ENCODE measurements at places on chromosomes 11 and 22.

- DNase-seq = no peak
Measured at GRCh38 chr11:102361086-102362031, 14.3 kb downstream of the BIRC2 start.

- DNase-seq = no peak
Measured at GRCh38 chr11:64721359-64721699, 1.7 kb downstream of the NRXN2 start.

GRCh38 chr22:24185001-24185500 lies 3.8 kb downstream of the SUSD2 start:
- DNase-seq = no peak

- no peak for DNase-seq
Measured at GRCh38 chr11:77384571-77384970, 83.1 kb upstream of the GDPD4 start.

DNA sequence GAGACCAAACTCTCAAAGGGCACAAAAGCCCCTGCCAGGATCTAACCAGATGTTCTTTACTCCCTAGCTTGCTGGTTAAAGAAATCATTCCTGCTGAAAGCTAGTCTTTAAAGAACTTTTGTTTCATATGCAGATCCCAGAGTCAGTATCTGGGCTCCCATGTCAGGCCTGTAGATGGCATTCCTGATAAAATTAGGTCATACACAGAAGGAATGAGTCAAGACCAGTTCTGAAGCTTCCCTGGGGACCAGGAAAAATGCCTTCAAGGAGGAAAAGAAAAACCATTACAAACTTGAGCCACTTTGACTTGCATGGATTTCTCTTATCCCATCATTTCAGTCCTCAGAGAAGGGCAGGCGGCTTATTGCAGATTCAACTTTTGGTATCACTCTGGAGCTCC lies 5.9 kb downstream of the DBX1 start:
- DNase-seq = no peak

GRCh38 chr11:43746670-43747069 lies 66.1 kb downstream of the HSD17B12 start:
- DNase-seq = no peak

DNA sequence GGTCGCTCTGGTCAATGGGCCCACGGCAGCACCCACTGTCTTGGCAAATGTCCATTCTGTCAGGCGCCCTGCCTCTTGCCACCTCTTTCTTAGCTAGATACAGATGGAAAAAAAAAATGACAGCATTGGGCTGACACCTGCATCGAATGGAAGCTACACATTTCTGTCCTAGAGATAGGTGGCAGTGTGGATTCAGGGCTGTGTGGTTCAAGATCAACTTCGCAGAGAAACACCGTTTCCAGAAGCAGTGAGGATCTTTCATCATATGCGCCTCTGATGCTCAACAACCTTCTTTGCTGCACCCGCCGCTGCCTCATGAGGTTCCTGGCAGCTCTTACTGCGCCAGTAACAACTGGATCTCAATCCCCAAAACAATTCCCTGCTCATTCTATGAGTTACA lies 236.3 kb downstream of the KIRREL3 start:
- DNase-seq = no peak

GRCh38 chr11:3189886-3190583 lies 24.9 kb upstream of the OSBPL5 start:
- DNase-seq = no peak

DNA sequence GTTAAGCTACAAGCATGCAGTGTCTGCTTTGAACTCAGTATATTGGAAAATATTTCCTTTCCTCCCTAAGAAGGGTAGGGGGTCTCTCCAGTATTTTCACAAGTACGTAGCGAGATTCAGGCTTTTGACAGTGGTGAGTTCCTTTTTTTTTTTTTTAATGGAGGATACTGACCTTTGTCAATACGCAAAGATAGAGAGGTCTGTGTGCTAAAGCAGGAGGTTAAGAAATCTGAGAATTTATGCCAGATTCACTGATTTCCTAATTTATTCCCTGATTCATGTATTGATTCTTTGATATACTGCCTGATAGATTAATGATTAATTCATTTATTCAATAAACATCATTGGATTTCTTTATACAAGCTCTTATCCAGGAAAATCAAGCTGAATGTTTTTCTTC lies 106.7 kb upstream of the CADM1 start:
- no peak for DNase-seq

DNA sequence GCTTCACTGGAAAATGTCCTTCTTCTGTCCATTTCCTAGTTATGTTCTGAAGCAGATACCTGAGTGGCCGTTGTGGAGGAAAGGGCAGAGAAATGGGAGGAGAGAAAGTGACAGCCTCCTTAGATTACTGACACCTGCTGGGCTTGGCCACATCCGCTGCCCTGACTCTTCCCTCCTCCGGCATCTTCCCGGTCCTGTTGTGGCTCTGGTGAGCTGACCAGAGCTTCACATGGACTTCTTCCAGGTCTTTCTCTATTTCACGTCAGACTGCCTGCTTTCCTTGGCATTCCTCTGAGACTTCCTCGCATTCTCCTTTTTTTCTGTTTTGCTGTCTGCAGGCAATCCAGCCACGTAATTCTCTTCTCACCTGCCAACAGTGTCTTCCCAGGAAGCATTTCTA lies 138.7 kb upstream of the E2F8 start:
- no peak for DNase-seq

GRCh38 chr11:112460141-112460540 lies 199.5 kb upstream of the PLET1 start:
- no peak for DNase-seq

- no peak for DNase-seq
Measured at GRCh38 chr11:1659506-1659905, 29.9 kb downstream of the KRTAP5-5 start.

DNA sequence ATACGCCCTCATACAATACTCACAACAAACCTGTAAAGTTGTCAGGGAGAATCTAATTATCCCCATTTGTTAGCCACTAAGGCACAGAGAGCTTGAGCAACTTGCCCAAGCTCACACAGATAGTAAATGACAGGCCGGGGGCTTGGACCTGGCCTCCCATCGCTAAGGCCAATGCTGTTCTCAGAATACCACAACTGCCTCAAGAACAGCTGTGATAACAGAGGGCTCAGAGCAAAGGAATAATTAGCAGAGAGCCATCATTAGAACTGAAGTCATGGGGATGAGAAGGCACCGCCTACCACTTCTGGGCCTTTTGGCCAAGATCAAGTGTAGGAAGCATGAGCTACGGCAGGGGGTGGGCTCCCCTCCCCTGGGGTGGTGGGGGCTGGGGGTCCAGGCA lies 98.6 kb downstream of the FEZ1 start:
- no peak for DNase-seq

DNA sequence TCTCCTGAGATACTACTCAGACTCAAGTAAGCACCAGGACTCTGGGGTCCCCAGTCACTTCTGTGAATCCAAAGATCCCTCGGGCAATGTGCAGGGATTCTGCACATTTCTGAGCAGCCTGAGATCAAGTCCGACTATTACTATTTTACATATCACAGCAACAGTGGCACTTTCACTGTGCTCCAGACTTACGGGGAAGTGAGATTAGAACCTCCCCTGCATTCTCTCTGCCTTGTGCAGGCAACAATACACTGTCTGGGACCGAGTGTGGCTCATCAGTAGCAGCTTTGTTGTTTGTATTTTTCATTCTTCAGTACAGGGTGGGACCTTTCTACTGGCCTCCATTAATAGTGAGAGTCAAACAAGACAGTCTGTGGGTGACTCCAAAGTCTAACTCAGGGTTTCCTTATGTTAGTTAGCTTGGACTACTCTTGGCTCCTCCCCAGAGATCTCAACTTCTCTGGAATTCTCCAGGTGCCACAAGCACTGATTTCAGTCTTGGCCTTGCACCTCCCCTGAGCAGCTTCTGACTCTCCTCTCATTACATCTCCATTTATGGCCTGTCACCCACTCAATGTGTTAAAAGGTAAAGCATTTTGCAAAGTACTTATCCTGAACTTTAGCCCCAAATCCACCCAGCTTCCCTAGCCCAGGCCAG lies 76.2 kb upstream of the TOP3B start:
- DNase-seq = no peak

GRCh38 chr22:23894710-23895598 lies 771 bp downstream of the MIF start:
- peak; percentile 74 for DNase-seq

DNA sequence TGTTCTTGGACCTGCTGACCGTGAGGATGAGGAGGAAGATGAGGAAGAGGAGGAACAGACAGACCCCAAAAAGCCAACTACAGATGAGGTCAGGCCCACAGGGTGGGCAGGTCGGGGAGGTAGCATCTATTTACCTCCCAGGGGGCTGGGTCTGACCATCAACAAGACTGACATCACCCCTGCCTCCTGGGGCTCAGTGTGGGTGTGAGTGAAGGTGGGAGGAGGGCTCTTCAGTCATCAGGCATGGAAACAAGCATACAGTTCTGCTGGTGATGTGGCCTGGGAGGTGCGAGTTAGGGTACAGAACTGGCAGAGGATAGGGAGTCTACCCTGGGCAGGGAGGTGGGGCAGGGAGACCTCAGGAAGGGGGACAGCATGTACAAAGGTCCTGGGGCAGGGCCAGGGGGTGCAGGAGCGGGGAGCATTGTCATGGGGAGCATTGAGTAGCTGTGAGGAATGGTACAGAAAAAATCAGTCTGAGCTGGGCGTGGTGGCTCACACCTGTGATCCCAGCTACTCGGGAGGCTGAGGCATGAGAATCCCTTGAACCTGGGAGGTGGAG lies 8.9 kb downstream of the PLCB3 start:
- no peak for DNase-seq

GRCh38 chr11:555780-556661 lies 4.5 kb downstream of the LMNTD2 start:
- no peak for DNase-seq

DNA sequence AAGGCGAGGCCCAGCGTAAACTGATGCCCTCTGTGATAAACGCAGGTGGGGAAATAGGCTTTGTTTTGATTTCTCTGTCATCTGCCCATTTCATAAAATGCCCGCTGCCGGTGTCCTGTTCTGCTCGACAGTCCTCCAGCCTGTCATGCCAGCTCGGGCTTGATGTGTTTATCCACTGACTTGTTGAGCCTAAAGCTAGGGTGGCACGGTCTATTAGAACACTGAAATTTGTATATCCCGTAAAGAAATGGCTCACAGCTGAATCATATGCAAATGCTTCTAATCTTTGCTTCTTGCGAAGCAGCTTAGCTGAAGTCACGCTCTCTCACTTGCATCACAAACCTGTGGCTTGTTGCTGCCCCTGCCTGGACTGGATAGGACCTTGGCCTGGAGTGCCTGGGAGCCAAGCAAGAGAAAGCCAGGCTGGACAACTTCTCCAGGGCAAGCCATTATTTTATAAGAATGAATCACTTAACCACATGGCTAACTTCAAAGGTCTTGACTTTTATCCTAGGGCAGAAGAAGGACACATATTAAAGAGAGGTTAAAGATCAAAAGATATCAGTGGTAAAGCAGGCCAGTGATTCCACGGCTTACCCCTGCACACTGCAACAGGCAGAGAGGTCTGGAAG lies 33.1 kb downstream of the EHF start:
- no peak for DNase-seq

GRCh38 chr11:58276151-58276550 lies 8.1 kb upstream of the OR10W1 start:
- no peak for DNase-seq

GRCh38 chr11:28274216-28274615 lies 166.0 kb downstream of the METTL15 start:
- DNase-seq = no peak

GRCh38 chr11:112597286-112597790 lies 336.7 kb upstream of the PLET1 start:
- DNase-seq = no peak

DNA sequence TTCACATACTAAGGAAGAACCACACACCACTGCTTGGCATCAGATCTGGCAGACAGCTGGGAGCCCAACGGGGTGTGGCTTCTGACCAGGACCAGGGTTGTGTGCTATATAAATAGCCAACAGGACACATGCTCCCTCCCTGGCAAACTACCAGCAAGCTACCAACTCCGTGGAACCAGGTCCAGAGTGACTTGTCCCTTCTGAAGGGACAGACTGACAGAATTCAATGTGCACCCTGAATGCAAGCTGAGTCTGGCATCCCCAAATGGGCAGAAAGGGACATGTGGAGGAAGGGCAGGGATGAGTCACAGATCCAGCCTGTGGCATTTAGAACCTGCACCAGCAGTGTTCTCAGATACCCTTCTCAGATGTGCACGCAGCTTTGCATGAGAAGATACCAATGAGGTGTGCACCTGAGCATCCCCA lies 92.9 kb downstream of the MICAL3 start:
- no peak for DNase-seq

DNA sequence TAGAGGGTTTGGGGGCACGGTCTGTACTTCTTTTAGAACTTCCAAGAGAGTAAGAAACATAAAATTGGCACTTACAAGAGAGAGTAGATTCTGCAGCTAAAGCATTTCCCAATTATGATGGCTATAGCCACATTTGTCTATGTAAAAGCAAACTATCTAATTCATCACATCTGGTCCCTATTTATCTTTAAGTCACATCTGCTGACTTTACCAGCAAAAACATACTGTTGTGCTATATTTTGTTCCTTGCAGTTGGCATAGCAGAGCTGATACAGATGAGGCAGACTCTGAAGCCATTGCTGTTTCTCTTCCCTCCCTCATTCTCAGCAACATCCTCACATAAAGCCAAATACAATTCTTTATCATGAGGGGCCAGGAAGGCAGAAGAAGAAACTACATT lies 1533.5 kb upstream of the RAG2 start:
- no peak for DNase-seq

GRCh38 chr11:120009938-120010337 lies 128.0 kb downstream of the TRIM29 start:
- no peak for DNase-seq

GRCh38 chr11:79274636-79275331 lies 166.0 kb downstream of the TENM4 start:
- DNase-seq = no peak

GRCh38 chr11:91296629-91297028 lies 928.0 kb upstream of the FAT3 start:
- DNase-seq = no peak

DNA sequence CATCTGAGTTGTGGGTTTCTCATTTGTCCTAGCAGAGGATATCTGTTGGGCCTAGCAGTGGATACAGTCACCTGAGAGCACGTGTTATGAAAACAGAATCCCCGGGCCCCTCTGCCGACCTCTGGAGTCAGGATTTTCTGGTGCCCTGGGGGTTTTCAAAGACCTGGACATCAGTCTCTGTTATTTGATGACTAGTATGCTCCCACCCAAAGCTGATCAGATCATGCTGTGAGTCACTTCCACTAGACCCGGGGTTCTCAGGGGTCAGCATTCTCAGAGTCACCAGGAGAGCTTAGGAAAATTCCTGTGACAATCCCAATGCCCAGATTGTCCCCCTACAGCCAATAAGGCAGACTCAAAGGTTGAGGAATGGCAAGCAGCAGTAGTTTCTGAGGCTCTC lies 38.7 kb downstream of the KCNJ1 start:
- DNase-seq = no peak

DNA sequence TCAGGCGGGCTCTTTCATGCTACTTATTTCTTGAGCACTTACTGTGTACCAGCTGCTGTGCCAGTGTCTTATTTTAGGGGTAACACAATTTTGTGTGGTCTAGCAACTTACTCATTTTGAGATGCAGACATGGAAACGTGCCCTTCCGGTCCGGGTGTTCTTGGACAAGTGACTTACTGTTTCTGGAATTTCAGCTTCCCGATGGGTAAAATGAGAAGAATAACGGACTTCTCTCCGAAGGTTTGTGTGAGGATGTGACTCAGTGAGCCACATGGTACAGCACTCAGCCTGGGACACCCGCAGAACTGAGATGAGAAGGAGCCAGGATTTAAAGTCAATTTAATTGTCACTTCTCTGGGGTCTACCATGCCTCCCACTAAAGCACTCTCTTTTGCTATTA lies 114.5 kb upstream of the SYT13 start:
- DNase-seq = no peak
